Type B pancreatic cell (in vitro differentiated cells): ENCODE measurements at places on chromosomes 3 and 15. TPM values are rescaled to one million over a fixed set of nuclear protein-coding genes. Genes with fewer than 3 reads are reported as not detected.

The NTRK3 gene
- total RNA-seq, result 2.9 and 16.9 TPM in 2 replicates

The TGM4 gene
- not detected in 2 replicates for total RNA-seq

DNA sequence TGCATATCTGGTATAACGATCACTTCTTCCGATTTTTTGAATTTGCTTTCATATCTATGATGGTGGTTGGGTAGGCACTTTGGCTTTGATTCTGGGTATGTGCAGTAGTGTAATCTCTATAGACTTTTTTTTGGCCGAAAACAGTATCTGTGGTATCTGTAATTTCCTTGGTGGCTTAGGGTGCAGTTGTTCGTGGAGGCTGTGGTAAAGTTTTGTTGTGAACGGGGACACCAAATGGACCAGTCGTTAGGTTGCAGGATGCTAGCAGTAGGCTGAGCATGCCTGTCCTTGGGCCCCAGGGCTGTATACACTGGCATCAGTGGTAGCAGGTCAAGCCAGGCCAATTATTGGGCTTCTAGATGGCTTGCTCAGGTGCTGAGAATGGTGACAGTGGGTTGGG is 55.2 kb downstream of the CCDC66 start:
- H3K27ac ChIP-seq, result no peak overlapping the region
- no peak overlapping the region for H3K4me3 ChIP-seq
- H3K27me3 ChIP-seq, result no peaks in the 10 kb centered on the region

DNA sequence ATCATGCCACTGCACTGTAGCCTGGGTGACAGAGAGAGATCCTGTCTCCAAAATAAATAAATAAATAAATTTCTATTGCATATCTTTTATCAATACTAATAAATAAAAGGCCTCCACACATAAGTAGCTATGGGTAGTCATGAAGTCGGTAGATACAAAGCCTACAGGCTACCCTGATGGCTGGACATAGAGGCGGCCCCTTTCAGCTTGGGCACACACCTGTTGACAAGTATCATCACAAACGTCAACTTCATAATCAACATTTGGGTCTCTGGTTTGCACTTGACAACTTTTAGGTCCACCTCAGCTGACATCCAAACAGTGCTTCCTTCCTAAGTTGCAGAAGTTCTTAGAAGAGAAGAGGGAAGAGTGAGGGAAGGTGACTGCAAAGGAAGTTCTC is 53.4 kb downstream of the ITGA11 start:
- H3K4me3 ChIP-seq, result no peak overlapping the region
- peaks cover 5% of the 10 kb centered on the region for H3K4me1 ChIP-seq
- no peak for DNase-seq
- peaks cover 2% of the 10 kb centered on the region for H3K27me3 ChIP-seq

GRCh38 chr15:40257656-40258450 is 19.0 kb downstream of the PAK6 start:
- peaks cover 20% of the 10 kb centered on the region for H3K4me1 ChIP-seq
- H3K27ac ChIP-seq, result no peak overlapping the region
- H3K36me3 ChIP-seq, result no peaks in the 10 kb centered on the region
- no peak overlapping the region for H3K4me3 ChIP-seq
- peaks cover 22% of the 10 kb centered on the region for H3K27me3 ChIP-seq
- DNase-seq, result no peak

GRCh38 chr3:137792626-137793271 is 28.6 kb downstream of the SOX14 start:
- no peak overlapping the region for H3K4me3 ChIP-seq
- DNase-seq, result no peak
- peaks cover 50% of the 10 kb centered on the region for H3K27me3 ChIP-seq
- no peaks in the 10 kb centered on the region for H3K36me3 ChIP-seq
- H3K4me1 ChIP-seq, result no peaks in the 10 kb centered on the region
- no peak overlapping the region for H3K27ac ChIP-seq

GRCh38 chr15:42100021-42100800 is 5.8 kb upstream of the PLA2G4D start:
- no peak overlapping the region for H3K4me3 ChIP-seq
- H3K27me3 ChIP-seq, result no peaks in the 10 kb centered on the region
- no peaks in the 10 kb centered on the region for H3K4me1 ChIP-seq
- DNase-seq, result no peak
- no peaks in the 10 kb centered on the region for H3K36me3 ChIP-seq
